Amygdala (tissue), 56 donors: ENCODE measurements at places on chromosomes 4 and X.

GRCh38 chr4:169384779-169385178 is 114.0 kb upstream of the SH3RF1 start:
- DNase-seq = no peak

- DNase-seq = no peak
Observed at GRCh38 chr4:24677909-24678308, 93.6 kb upstream of the DHX15 start.

DNA sequence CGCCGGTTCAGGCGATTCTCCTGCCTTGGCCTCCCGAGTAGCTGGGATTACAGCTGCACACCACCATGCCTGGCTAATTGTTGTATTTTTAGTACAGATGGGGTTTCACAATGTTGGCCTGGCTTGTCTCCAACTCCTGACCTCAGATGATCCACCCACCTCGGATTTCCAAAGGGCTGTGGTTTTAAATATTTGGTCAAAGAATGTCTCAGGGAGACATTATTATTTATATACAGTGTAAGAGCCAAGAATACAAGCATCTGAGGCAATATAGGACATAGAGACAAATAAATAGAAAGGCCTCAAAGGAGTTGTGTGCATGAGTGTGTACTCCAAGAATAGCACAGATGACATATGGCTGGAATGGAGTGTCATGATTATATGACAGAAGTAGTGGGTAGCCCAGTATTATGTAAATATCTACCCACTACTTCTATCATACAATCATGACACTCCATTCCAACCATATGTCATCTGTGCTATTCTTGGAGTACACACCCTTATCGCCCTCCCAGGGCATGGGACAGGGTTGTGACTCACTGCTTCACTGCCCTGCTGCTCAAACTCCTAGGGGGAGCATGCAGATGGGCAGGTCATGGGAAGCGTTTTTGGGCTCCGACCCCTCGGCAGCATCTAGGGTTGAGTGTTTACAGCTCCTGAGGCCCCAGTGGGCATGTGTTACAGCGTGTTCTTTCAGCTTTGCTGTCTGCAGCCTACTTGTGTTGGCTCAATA is 1649.8 kb upstream of the PCDH10 start:
- DNase-seq = no peak

- no peak for DNase-seq
Observed at GRCh38 chrX:110568441-110568840, 209.8 kb downstream of the RTL9 start.

- no peak for DNase-seq
Observed at GRCh38 chr4:178306565-178306964, 864.3 kb upstream of the AGA start.

GRCh38 chr4:7165874-7166201 is 26.5 kb upstream of the SORCS2 start:
- DNase-seq = no peak

DNA sequence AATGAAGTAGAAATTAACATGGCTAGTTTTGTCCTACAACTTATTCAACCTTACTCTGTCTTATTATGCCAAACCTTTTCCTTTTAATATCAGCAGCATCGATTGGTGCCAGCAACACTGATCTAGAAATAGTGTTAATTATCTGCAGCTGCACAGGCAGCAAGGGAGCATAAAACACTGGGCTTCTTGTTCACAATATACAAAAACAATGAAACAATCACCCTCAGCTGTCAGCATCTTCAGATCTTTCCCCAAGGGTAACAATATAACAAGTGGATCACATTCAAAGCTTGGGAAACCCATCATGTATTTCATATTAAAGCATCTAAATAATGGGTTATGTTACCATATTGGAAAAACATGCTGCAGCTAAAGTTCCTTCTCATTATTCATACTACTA is 238.1 kb downstream of the SPOCK3 start:
- DNase-seq = no peak

- DNase-seq = no peak
Observed at GRCh38 chr4:138702190-138702824, 313.3 kb upstream of the NOCT start.

GRCh38 chrX:95427389-95427788 is 1257.3 kb upstream of the DIAPH2 start:
- DNase-seq = no peak

DNA sequence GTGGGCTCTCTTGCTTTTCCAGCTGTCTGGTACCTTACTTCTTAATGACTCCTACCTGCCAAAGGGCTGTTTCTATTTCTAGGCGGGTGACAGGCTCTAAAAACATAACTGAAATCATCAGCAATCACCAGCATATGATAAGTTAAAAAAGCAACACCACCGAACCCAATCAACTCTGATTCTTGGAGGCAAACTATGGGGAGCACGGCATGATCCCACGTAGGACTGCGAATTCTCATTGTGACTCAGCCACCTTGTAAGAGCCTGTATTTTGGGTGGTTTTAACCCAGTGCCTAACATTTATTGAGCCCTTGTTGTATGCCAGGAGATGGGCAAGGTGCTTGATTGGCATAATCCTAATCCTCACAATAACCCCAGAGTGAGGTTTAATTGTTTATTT is 156.8 kb downstream of the PACRGL start:
- no peak for DNase-seq
